Kidney capillary endothelial cell (primary cell): ENCODE measurements at places on chromosomes 4 and X.
A peak's percentile ranks its signal among the peaks of the same experiment; 100 is the strongest.

- no peak for DNase-seq
These were observed 12.7 kb downstream of the SLC2A9 start for GRCh38 chr4:10008609-10009005.

DNA sequence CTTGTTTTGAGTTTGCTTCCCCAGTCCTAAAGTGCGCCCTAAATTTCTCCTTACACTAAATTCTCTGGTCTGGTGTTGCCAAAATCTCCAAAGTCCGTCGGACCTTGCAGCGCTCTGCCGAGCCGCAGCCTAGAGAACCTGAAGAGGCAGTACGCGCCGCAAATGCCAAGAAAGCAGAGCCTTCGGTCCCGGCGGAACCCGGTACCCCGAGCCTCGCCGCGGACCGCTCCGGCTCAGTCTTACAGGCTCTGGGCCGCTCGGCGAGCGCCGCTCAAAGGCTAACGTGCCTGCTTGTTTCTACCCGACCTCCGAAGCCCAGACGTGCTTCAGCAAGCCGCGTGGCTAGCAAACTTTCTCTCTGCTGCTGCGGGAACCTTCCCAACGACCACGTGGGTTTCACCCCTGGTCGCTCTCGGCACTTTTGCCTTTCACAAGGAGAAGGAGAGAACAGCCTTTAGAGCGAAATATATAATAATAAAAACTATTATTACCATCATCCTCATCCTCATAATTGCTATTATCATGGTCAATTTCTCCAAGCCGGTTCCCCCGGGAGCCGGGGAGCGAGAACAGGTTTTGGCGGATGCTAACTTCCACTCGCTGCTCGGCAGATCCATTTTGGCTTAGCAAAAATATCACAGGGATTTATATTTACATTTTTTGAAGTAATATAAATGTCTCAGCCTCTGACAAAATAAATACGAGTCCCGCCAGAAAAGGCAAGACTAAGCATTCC lies 2.2 kb upstream of the HTR2C start:
- DNase-seq: no peak

- DNase-seq: no peak
These were observed 35.3 kb upstream of the TENM3 start for GRCh38 chr4:182207830-182208396.

DNA sequence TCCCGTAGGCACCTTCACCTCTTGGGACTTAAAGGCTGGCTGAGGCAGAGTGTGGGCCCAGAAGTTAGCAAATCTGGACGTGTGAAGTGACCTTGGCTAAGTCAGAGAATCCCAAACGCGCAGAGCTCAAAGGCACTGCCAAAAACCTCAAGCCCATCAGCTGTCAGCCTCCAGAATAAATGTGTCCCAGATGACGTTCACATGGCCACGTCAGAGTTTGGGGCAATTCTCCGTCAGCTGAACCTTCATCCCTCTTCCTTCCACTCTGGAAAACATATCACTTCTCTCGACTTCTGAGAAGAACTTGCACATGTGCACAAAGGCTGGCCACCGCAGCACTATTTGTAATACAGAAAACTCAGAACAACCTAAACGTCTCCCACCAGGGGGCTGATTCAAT lies 35.7 kb upstream of the APLN start:
- DNase-seq: no peak

DNA sequence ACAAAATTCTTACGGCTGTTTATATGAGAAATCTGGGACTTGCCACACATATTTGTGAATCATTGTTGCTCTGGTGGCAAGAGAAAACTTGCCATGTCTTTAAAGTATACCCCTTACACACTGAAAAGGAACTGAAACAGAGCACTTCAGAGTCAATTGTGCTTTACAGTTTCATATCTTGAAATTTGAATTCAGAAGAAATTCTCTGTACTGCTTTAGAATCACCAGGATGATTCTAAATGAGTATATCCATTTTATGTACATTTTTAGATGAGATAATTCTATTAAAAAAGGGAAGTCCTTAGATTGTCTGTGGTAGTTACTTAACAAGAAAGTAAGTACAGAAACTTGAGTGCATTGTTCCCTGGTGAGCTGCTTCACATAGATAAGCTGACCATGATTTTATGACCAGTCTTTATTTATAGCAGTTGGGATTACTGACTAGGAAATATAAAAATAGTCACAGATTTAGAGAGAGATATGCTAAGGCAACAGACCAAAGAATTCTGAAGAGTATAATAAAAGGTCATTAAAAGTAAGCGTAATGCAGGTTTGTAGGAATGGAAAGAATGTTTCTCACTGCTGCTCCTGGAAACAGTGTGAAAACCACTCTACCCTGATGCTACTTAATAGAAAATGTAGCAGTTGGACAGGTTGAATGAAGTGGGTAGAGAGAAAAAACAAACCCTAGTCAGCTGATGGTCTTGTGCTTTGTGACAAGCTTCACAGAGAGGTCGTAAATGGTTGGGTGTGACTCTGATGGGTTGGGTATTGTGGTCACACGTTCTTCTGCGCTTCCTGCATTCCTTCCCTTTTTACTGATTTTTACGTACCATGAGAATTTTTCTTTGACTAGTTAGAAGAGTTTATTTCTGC lies 41.0 kb downstream of the FNIP2 start:
- DNase-seq: peak; percentile 36
